PC-9 (cell line): ENCODE measurements at places on chromosomes 16 and 17. TPM values are rescaled to one million over a fixed set of nuclear protein-coding genes. Genes with fewer than 3 reads are reported as not detected.

Gene BCAR1
- 53.9 and 62.5 TPM in 2 replicates for total RNA-seq

Gene SETD1A
- total RNA-seq, result 29.6 and 33.2 TPM in 2 replicates

Gene PRSS22
- 98.2 and 99.7 TPM in 2 replicates for total RNA-seq

Gene KRTAP1-1
- total RNA-seq, result not detected in 2 replicates

Gene SLC5A10
- total RNA-seq, result 0.08 and 0.17 TPM in 2 replicates

Gene GDPD3
- 27.5 and 32.1 TPM in 2 replicates for total RNA-seq

Gene FAM20A
- total RNA-seq, result not detected in 2 replicates

Gene RND2
- 0.26 and 0.43 TPM in 2 replicates for total RNA-seq

Gene C16orf89
- total RNA-seq, result not detected in 2 replicates

Gene PERCC1
- not detected in 2 replicates for total RNA-seq

Gene GH2
- total RNA-seq, result not detected in 2 replicates
